ENCODE measurements at places on chromosomes 13 and 19.
A peak's percentile ranks its signal among the peaks of the same experiment; 100 is the strongest.

DNA sequence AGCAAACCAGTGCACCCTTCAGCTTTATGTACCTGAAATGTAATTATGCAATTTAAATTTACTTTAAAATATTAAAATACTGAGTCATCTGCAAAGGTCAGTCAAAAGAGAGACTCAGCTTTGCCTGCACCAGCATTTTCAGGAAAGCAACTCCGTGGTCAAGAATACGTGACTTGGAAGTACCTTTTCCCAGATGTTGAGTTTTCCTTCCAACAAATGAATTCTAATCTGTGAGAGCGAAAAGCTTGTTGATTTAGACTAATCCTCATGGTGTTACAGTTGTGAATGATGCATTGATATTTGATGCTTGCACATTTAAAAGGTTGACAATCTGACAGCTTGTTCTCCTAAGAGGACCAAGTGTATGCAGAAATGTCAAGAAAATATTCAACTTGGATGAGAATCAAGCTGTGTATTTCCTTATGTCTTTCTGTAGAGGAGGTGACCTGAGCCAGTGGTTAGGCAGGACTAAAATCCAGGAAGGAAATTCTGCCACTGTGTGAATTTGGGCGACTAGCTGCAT lies 270.4 kb downstream of the ABCC4 start:
- no peak for DNase-seq

DNA sequence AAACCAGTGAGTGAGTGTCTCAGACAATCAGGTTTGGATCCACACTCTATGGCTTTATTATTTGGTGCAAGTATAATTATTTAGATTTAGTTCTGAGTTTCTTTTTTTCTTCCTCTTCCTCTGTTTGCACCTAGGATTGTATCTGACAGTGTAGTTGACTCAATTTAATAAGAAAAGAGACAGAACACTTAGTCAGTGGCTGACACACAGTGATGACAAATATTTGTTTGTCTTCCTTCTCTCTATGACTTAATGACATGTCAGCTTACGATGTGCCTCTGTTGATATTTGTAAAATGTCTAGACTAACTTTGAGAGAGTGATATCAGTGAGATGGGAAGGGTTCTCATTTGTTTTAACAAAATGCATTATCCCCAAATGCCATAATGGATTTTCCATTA lies 129.5 kb upstream of the SLC10A2 start:
- DNase-seq: peak; percentile 26

DNA sequence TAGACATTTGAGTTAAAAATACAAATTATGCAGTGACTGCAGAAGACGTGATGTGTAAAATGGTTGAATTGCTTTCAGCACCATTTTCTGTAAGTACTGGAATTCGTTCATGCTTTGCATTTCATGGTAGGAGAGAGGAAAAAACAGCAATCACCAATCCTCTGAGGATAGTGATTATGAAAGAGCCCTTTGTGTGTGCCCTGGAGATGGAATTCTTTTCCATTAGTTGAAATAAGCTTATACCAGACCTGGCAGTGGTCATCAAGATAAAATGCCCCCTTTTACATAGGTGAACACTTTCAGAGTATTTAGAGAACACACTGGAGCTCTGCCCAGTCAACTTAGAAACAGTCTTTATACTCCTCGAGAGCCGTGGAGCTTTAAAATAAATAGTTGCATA lies 1.7 kb downstream of the CNMD start:
- DNase-seq: no peak

- no peak for DNase-seq
These were observed 50.0 kb upstream of the TSC22D1 start for GRCh38 chr13:44626176-44626575.

DNA sequence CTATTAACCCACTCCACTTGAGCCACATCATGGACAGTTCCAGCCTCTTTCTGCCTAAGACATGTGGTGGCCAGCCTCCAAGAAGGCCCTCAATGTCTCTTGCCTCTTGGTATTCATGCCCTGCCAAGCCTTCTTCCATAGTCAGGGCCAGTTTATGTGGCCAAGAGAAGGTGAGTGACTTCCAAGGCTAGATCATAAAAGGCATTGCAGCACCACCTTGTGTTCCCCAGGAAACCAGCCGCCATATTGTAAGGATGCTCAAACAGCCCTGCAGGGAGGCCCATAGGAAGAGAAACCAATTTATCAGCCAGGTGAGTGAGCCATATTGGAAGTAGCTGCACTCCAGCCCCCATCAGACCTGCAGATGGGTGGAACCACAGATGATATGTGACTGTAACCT lies 12.3 kb upstream of the DNMT1 start:
- no peak for DNase-seq
